ENCODE measurements at places on chromosomes 1 and 21.
A peak's percentile ranks its signal among the peaks of the same experiment; 100 is the strongest.

GRCh38 chr1:222372221-222372620, 175.7 kb downstream of the HHIPL2 start:
- no peak for DNase-seq

GRCh38 chr1:34612091-34612827, 142.6 kb upstream of the GJB5 start:
- no peak for DNase-seq

DNA sequence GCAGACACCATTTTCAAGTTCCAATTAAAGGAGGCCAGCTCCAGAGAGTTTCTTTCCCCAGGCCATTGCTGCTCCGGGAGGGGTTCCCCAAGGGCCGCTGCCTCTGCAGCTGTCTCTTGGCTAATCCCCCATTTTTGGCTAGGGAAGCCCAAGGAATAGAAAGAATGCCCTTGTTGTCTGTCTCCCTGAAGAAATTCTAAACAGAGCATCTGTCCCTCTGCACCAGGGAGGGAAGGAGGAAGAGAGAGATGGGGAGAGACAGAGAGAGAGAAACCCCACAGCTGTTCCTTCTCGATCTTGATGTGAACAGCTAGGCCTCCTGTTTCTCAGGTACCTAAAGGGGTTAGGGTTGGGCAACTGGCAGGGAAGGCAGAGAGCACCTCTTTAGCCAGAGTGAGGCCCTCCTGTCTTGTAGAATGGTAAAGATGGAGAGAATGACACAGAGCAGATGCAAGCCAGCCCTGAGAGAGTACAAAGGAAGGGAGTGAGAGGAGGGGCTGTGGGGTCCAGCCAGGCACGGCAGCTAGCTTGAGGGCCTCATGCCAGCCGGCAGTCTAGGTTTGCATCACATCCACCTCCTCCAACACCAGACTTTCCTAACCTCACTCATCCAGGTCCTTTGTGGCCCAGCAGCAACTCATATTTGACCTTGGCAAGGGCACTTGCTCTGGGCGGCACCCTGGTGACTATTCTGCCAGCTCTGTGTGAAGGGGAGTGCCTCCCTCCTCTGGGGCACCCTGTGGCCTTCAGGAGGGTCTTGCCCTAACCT, 13.1 kb downstream of the OPTC start:
- DNase-seq, result no peak

GRCh38 chr1:202807451-202807925, 733 bp downstream of the KDM5B start:
- DNase-seq, result peak; percentile 56

DNA sequence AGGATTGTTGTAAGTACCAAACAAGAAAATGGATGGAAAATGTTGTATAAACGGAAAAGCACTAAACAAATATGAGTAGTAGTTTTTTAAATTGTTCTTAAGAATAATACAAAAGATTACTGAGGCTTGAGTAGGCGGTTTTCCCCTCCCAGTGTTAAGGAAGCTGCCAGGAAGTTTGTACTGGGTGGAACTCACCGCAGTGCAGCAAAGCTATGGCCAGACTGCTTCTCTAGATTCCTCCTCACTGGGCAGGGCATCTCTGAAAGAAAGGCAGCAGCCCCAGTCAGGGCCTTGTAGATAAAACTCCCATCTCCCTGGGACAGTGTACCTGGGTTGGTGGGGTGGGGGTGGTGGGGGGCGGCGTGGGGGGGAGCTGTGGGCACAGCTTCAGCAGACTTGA, 58.7 kb downstream of the XCL2 start:
- peak; percentile 36 for DNase-seq

- peak; percentile 88 for DNase-seq
These were observed 13.2 kb upstream of the EPS8L3 start for GRCh38 chr1:109776911-109777310.

- DNase-seq, result no peak
These were observed 962.2 kb downstream of the ADGRL2 start for GRCh38 chr1:82762829-82763532.

DNA sequence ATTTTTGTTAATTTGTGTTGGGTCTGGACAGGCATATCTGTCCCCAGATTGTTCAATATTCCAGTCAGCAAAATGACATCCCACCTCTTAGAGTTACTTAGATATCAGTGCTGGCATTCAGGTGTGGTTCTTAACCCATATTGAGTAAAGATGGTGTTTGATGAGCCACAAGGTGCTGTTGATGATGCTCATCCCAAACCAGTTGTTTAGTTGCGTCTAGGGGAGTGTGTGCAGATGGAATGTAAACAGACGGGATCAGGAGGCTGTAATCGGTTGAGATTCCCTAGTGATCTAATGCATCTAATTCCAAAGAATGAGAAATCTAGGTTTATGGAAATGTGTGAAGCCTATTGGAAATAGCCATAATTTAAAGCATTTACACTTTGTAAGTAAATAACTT, 1.1 kb downstream of the HOOK1 start:
- DNase-seq, result no peak

GRCh38 chr1:107680579-107680985, 284.4 kb downstream of the VAV3 start:
- no peak for DNase-seq

- no peak for DNase-seq
These were observed 163.2 kb upstream of the MAP1LC3C start for GRCh38 chr1:242162140-242162539.

- no peak for DNase-seq
These were observed 8.8 kb upstream of the GBP6 start for GRCh38 chr1:89355056-89355455.

DNA sequence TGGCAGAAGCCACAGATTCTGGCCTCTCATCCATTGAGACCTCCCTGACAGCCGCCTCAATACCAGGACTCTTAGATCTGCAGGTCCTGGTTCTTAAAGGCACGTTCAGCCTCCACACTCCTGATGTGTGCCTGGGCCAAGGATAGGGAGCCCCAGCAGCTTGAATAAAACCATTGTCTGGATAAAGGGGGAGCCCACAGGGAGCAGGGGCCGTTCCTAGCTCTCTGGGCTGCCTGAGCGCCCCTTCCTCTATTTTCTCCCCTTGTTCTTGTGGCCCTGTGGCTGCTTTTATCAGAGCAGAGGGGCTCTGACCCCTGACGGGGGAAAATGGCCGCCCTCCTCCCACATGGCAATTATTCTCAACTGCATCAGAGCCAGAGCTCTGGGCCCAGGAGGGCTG, 200.8 kb downstream of the HUNK start:
- no peak for DNase-seq

GRCh38 chr1:60051191-60051590, 22.4 kb downstream of the C1orf87 start:
- no peak for DNase-seq
